BJ (cell line): ENCODE measurements at places on chromosomes 7 and 10. TPM values are rescaled to one million over a fixed set of nuclear protein-coding genes. Genes with fewer than 3 reads are reported as not detected.

GRCh38 chr7:133755901-133756300 is 371.2 kb upstream of the LRGUK start:
- no peak for DNase-seq

GRCh38 chr10:28940158-28940888 is 263.0 kb downstream of the BAMBI start:
- DNase-seq: no peak

- DNase-seq: peak; percentile 50
Observed at GRCh38 chr7:18019555-18019954, 8.1 kb downstream of the PRPS1L1 start.

GRCh38 chr10:62239994-62240393 is 28.6 kb downstream of the RTKN2 start:
- DNase-seq: no peak

CRPPA gene
- polyA plus RNA-seq: 0.39 and 0.78 TPM in 2 replicates

TYSND1 gene
- 2.7 and 5.3 TPM in 2 replicates for polyA plus RNA-seq

AS3MT gene
- 3.0 and 4.5 TPM in 2 replicates for polyA plus RNA-seq

WASHC2C gene
- 19.4 and 26.0 TPM in 2 replicates for polyA plus RNA-seq

CYP2C19 gene
- not detected in 2 replicates for polyA plus RNA-seq
